BJ (cell line): ENCODE measurements at places on chromosomes 12 and 14.
A peak's percentile ranks its signal among the peaks of the same experiment; 100 is the strongest.

DNA sequence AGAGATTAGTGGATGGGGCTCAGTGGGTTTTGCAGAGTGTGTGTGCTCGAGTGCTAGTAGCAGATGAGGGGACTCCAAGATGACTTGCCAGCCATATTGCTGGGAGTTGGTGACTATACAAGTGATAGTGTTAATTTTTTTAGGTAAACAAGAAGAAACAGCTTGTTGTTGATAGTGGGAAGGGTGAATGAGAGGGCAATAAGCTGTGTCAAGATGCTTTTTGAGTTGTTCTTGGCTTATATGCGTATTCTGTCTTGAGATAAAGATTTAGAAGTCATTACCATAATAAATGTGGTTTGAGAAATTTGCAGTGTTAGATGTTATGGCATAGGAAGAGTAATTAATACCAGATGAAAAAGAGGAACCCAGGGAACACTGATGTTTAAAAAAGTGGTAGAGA lies 75.3 kb downstream of the RCOR1 start:
- no peak for DNase-seq

GRCh38 chr12:106841510-106842302 lies 67.2 kb downstream of the RIC8B start:
- peak; percentile 18 for DNase-seq

DNA sequence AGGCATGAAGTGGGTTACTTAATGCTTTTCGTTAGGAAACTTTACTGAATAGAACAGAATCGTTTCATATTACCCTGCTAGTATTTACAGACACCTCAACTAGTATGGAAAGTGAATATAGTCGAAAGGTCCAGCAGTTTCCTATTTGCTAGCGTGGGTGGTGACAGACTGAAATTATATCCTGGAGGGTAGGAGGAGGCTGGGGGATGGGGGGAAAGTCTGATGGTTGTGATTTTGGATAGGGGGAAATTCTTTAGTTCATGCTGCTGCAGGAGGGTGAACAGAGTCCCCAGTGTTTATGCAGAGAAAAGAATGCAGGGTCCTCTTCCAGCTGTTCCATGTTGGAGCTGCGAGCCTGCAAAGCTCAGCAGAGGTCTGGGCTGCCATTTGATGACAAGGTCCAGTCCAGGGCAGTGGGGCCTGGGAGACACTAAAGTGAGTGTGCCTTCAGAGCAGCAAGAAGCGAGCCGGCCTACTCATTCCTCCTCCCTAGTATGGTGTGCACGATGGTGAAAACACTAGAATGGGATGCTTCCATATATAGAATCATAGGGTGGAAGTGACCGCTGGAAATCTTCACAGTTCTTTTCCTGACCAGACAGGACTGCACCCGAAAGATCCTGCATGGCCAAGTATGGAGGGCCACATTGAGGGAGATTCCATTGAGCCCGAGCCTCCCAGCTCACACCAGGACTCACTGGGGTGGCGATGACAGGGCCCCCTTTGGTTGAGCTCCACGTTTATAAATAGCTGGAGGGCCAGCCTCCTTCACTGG lies 2.1 kb downstream of the SAMD4A start:
- DNase-seq: no peak

- no peak for DNase-seq
These were observed 18.0 kb downstream of the SYNJ2BP start for GRCh38 chr14:70398706-70399431.

DNA sequence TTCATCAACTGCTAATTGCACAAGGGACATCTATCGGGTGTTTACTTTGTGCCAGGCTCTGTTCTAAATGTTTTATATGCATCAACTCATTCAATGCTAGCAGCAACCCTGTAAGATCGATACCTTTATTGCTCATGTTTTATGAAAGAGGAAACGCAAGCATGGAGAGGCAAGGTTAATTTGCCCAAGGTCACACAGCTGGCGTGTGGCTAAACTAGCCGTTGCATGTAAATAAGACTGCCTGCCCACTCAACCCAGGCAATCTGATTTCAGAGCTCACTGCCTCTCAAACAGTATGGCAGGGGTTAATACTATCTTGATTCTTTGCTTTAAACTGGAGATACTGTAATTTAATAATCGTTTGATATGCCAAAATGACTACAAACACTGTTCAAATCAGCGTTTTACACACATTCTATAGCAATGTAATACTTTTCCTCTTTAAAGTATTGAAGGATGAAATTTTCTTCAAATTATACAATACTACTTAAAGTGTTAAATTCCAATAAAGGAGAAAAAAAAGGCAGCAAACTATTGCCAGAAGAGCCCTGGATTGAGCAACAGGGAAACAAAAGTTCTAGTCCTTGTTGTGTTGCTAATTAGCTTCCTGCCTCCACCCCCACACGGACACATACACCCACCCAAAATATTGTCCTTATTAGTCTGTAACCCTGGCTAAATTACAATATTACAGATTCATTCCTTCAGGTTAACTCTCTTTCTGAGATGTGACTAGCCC lies 39.1 kb upstream of the DHRS7 start:
- DNase-seq: no peak

DNA sequence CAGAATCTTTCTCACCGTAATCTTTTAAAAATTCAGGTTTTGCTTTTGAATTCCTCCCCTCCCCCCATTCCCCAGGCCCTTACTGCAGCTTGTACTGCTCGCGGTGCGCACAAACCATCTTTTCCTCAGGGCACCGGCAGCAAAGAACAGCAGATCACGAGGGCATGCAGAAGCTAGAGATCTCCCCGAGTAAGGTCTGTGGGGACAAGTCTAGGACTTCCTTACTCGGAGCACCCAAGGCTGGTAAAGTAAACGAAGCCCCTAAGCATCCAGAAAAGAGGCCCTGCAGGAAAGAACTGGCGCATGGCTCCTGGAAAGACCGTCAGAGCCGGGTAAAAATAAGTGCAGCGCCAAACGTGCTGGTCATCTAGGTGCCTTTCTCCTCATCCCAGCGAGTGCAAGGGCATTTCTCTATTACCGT lies 727 bp downstream of the LDHB start:
- no peak for DNase-seq

DNA sequence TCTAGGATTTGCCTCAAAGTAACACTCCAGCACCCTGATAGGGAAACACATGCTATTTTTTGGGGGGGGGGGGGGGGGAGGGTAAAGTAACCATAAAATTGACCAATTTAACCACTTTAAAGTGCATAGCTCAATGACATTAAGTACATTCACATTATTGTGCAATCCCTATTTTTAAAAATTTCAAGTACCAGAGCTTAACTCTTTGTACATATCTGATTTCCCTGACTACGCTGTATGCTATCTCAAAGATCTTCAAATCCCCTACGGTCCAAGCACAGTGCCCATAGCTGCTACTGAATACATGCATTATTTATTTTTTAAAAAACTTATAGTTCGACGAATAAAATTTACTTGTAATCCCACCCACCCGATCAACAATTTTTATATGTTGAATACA lies 63.0 kb downstream of the BCL2L14 start:
- no peak for DNase-seq

GRCh38 chr14:29222671-29223268 lies 456.2 kb downstream of the FOXG1 start:
- DNase-seq: no peak

DNA sequence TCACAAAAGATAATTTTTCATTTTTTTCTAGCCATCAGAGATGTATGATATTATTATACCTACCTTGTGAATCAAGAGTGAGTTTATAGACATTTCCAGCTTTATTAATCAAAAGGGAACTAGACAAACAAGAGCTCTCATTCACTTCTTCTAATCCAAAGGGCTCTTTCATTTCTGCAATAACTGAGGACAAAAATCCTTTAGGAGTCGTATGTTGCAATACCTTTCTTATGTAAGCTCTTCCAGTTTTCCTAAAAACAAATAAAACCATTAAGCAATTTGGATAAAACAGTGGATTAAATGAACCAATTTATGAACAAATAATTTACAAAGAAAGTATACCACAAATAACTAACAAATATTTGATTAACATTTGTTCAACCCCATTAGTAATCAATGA lies 107.1 kb downstream of the CATSPERB start:
- no peak for DNase-seq

DNA sequence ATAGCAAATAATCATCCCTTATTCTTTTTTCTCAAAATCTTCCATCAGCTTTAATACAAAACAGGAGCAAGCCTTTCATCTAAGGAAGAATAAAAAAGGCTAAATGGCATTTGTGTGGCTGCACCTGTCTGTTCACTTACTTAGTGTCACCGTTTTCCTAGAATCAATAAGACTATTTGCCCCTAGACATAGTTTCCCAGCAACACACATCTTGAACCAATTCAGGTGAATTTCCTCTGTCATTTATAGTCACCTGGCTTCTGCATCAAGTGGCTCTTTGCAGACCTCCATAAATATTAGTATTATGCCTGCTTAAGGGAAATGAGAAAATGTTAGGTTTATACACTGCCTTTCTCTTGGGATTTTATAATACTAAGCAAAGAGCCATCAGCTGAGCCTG lies 17.4 kb upstream of the GCH1 start:
- no peak for DNase-seq

- DNase-seq: peak; percentile 32
These were observed 111.4 kb downstream of the CRACR2A start for GRCh38 chr12:3641428-3642018.

GRCh38 chr12:92408072-92408900 lies 262.6 kb upstream of the BTG1 start:
- no peak for DNase-seq

- no peak for DNase-seq
These were observed 10.3 kb downstream of the TWF1 start for GRCh38 chr12:43795716-43796280.

DNA sequence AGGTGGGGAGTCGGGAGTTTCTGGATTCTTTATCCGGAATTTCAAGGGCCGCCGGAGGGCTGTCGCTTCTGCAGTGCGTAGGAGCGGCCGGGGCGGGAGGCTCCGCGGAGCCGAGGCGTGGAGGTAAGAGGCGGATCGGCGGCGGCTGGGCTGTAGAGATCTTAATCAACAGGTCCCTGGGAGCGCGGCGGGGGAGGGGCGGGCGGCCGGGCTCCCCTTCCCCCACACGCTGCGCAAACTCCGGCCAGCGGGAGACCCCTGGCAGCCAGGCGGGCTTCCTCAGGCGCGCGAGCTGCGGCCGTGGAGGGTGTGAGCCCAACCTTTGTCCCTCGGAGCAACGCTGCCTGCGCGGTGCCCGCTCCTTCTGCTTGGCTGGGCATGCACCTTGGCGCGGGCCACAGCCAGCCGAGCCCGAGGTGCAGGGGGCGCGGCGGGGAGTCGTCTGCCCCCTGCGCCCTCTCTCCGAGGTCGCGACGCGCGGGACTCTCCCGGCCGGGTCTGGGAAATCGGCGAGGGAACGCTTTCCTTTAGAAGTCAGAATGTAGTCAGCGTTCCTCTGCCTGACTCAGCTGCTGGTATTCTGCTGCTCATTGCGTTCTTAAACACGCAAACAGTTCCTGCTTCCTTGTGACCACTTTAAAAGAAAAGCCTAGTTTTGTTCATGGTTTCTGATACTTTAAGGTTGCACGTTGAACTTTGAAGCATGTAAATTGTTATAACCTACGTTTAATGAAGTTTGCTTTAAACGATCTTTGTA lies at the start of gene PALS1:
PALS1 (plus strand) TSS at position 25 of the 757 bp plus-strand sequence. CDS start 37,736 bp downstream, outside the sequence.
- peak; percentile 39 for DNase-seq

DNA sequence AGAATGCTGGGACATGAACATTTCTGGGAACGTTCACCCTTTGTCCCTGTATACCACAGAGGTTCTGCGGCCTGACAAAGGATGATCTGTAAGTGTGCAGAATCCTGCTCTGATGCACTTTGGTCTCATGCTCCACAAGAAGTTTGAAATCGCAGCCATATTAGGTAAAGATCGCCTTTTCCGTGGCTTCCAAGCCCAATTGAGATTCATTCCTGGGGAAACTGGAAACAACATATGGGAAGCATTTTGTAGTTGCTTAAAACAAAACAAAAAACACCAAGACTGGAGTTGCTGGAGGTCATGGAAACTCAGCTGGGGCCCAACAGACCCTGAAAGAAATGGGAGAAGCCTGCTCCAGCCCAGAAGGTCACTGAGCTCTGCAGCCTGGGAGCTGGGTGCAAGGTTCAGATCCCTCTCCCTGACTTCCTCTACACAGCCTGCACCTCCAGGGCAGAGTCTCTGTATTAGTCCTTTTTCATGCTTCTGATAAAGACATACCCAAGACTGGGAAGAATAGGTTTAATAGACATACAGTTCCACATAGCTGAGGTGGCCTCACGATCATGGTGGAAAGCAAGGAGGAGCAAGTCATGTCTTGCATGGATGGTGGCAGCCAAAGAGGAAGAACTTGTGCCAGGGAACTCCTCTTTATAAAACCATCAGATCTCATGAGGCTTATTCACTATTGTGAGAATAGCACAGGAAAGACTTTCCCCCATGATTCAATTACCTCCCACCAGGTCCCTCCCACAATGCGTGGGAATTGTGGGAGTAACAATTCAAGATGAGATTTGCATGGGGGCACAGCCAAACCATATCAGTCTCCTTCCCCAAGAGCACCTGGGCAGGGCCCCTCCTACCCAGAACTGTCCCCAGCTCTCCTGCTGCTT lies 60.8 kb upstream of the CHGA start:
- DNase-seq: no peak

- no peak for DNase-seq
These were observed 1.3 kb upstream of the SYCP3 start for GRCh38 chr12:101740566-101740965.

DNA sequence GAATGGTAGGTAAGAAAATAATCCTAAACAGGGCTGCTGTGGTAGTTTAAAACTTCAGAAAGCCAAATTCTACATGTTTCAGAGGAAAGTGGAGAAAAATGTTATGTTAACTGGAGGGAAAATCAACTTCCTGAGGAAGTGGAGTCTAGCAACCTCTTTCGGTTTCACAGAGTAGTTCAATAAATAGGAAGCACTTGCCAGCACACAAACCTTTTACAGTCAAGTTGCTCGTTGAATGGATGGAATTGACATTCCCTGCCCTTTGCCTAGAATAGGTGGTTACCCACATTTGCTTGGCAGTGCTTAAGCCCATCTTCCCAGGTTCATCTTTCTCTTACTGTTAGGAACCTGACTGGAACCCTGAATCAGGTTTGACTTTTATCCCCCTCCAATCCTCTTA lies 15.9 kb downstream of the ANKRD13A start:
- no peak for DNase-seq

GRCh38 chr14:54362759-54363437 lies 33.9 kb upstream of the CDKN3 start:
- no peak for DNase-seq

DNA sequence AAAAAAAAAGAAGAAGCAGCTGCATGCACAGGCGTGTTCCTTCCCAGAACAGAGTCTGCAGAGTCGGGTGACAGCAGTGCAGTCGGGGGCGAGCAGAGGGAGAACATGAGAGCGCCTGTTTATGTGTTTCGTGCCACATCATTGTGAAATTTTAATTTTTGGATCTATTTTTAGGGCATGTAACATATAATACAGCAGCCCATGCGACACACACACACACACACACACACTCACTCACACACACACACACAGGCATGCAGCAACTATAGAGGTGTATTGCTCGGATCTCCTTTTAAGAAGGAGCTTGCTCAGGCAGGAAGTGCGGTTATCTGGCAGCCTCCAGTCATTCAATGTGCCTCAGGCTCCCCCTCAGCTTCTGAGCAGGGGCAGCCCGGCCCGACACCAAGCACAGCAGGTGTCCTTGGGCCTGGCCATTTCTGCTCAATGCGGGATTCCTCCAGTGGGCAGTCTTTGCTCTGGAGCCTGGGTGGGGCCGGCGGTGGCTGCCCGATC lies 71.8 kb downstream of the ZNF664 start:
- DNase-seq: no peak
